ENCODE measurements at places on chromosomes 2 and 18.

- no peak for DNase-seq
Observed at GRCh38 chr2:10141736-10142639, 19.4 kb downstream of the RRM2 start.

DNA sequence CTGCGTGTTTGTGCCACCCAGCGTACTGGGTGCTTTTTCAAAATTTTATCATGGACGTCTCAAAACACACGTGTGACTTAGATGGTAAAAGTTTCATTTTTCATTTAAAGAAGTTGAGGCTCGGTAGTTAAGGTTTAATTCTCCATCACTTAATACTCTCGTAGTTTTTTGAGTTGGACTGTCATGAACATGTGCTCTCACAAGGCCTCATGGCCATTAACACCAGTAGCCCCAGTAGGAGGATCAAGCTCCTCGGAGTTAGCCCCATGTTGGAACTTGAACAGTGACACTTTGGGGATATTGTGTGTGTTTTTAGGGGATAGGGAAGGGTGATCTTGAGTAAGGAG, 15.3 kb downstream of the NMUR1 start:
- DNase-seq: no peak

- DNase-seq: no peak
Observed at GRCh38 chr2:37858400-37858711, 66.7 kb upstream of the RMDN2 start.

- DNase-seq: no peak
Observed at GRCh38 chr2:222450021-222450420, 25.7 kb downstream of the SGPP2 start.

DNA sequence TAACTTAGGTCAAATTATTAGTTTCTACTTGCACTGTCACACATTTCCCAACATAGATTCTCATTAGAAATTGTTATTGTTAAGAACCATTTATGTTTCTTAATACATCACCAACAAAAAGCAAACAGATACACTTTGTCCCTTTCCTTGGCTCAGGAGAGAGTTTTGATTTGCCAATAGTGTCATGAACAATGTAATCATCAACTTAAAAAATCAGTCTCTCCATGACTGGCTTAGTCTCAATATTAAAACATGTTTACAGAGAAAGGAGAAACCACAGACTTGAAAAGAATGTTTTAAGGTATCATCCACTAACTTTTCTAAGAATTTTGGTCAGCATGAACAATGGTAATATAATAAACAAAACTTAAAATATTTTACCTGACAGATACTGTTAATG, 416.5 kb upstream of the KCNH7 start:
- no peak for DNase-seq

GRCh38 chr2:174914853-174915760, 90.1 kb downstream of the CHN1 start:
- DNase-seq: no peak

DNA sequence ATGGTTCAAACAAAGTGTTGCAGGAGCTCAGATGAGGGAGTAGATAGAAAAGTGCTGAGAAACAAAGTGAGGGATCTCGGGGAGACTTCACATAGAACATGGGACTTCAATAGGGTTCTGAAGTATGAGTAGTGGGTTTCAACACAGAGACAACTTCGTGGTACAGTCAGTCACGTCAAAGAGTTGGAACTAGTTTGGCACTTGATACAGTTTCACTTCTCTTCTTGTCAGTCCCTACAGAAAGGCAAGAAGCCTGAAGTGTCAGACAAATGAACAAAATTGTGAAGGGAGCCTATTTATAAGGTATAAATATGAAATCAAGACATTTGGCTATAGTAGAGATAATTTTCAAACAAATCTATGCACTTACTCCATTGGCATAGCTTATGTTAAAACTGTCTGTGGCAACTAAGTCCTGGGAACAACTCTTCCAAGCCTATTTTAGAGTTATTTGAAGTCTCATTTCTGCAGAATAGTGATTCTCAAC, 338.0 kb downstream of the TDRD15 start:
- no peak for DNase-seq

- DNase-seq: no peak
Observed at GRCh38 chr18:11586896-11587295, 22.5 kb upstream of the SLC35G4 start.
